CD4-positive, alpha-beta T cell treated with Interleukin-4 for 1 hour (primary cell): ENCODE measurements at places on chromosomes 16 and 17.

- no peak for DNase-seq
These were observed 147.0 kb upstream of the RBFOX1 start for GRCh38 chr16:7185689-7186088.

GRCh38 chr16:87543436-87544191, 50.8 kb upstream of the ZCCHC14 start:
- DNase-seq = no peak

DNA sequence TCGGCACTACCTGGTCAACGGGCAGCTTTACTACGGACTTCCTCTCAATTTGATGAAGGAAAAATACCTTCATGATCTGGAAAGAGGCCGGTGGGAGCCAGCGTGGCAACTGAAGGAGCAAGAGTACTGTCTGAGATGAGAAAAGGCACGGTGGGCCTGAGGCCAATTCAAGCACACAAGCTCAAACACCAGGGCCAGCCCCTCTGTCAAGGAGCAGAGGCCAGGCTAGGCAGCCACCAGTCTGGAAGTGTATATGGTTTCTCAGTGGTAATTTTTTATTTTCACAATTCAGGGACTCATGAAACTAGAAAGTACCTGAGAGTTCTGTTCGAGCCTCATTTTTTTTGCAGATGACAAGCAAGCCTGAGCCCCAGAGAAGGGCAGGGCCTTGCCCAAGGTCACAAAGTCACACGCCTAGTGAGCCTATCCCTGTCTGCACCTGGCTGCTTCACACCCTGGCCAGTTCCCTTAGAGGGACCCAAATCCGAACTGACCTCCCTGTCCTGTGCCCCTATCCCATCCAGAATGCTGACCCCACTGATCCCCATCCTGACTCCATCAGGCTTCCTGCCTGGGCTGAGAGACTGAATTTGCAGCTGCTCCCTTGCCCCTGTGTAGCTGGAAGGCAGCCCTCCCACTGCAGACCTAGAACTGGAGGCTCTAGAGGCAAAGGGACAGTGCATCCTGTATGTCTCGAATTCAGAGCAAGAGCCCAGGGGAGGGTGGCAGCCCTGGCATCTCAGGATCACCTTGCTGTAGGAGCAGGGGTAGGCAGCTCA, 4.8 kb upstream of the TBX2 start:
- no peak for DNase-seq

DNA sequence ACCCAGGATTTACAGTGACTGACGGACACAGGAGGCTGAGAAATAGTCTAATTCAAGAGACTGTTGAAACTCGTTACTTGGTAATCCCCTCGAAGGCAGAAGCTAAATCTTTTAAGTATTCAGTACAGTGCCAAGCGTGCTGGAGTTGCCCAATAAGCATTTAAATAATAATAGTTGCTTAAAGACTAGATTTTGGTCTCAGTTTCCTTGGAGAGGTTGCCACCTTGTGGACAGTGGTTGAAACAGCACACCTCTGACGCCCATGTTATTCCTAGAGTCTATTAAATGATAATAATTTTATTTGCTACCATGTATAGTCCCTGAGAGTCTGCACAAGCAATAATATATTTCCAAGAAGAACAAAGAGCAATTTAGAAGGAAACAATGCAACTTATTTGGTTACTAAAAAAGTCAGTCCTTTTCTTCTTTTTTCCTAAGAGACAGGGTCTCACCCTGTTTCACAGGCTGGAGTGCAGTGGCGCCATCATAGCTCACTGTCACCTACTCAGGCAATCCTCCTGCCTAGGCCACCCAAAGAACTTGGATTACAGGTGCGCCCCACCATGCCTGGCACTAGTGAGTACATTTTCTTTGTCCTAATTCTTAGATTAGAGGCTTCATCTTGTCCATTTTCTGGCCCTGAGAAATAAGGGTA, 138.0 kb upstream of the NUDT7 start:
- peak; percentile 27 for DNase-seq

GRCh38 chr17:30534298-30534697, 57.1 kb downstream of the GOSR1 start:
- no peak for DNase-seq

DNA sequence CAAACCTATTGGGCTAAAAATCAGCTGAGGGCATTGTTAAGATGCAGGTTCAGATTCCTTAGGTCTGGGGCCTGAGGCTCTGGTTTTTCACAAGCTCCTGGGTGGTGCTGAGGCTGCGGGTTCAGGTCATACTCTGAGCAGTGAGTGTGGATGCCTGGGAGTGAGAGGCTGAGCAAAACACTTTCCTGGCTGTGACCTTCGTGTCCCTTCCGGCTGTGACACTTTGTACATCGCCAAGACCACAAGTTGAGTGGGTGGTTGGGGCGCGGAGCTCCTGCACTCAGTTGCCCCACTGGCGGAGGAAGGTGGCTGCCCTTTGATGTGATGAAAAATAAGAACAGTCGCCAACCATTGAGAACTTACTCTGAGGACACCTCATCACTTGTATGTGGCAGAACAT, 24.8 kb downstream of the CCR7 start:
- DNase-seq = peak; percentile 41

DNA sequence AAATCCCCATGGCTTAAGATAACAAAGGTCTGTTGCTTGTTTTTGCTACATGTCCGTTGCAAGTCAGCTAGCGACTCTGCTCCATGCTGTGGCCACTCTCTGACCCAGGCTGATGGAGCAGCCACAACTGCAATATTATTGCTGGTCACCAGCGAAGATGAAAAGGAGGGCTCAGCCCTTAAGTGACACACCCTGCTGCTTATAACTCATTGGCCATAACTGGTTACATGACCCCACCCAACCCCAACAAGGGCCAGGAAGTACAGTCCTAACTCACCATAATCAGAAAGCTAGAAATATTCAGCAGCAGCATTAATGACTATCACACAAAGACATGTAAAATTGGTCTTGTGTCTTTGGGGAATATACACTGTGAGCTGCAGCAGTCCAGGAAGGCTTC, 224.3 kb downstream of the SOX9 start:
- DNase-seq = no peak

DNA sequence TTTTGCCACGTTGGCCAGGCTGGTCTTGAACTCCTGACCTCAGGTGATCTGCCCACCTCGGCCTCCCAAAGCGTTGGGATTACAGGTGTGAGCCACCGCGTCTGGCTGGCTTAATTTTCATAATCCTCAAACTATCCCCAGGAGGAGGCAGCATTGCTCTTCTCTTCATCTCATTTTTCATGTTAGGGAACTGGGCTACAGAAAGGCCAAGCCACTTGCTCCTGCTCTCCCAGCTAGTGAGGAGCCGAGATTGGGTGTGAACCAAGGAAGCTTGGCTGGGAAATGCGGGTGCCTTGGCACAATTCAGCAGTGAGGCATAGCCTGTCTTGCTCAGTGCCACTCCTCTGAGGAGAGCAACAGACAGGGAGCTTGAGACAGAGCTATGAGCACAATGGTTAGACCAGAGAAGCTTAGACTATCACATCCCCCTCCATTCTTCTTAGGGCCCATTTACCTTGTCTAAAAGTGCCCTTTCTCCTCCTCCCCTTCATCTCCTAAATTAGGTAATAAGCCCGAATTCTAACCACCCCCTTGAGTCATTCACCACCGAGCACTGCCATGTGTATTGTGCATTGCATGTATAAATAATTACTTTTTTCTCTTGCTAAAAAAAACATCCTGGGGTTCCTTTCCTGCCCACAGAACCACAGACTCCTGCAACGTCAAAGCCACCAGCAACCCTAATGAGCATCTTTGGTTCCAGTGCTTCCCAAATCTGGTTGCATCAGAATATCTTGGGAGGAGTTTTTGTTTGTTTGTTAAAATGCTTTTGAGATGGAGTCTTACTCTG, 20.0 kb upstream of the KIF19 start:
- no peak for DNase-seq

DNA sequence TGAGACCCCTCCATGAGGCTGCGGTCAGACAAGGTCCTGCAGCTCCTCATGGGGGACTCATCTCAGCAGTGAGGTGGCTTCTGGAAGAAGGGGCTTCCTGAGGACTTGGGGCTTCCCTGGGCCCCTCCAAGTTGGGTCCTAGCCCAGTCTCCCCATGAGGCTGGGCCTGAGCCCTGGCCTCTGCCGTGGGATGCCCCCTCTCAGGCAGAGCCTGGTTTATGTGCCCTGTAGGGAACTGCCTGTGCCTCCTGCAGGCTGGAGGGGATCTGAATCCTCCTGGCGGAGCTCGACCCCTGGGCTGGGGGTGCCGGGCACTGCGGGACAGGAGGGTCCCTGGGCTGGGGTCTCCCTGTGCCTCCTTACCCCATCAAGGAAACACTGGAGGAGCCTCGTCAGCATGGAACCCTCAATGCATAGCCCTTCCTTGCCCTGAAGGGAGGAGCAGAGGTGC, 45.8 kb downstream of the TNFRSF13B start:
- no peak for DNase-seq

- no peak for DNase-seq
These were observed 40.4 kb upstream of the PRKCB start for GRCh38 chr16:23795378-23795777.

GRCh38 chr17:33125552-33125950, 133.9 kb downstream of the SPACA3 start:
- no peak for DNase-seq

DNA sequence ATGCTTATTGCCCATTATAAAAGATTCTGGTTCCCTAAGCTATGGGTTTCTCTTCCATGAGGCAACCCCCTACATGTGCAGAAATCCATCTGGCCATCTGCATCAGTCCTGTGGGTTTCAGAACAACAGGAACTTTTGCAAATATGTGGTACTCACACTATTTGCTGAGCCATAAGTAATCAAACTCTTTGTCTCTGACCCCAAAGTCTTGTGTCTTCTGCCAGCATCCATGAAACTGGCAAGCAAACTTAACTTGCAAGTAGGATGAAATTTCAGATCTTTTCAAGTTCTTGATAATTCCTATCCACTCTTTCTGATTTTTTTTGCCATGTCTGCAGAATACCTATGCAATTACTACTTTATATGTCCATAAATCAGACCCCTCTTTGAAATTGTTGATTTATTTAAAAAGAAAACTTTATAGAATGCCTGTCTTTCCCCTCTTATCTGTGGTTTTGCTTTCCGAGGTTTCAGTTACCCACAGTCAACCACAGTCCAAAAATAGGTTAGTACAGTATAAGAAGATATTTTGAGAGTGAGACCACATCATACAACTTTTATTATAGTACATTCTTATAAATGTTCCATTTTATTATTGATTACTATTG, 158.4 kb upstream of the IRX3 start:
- DNase-seq = no peak

GRCh38 chr16:1980030-1980769, 1.1 kb downstream of the NOXO1 start:
- no peak for DNase-seq

- DNase-seq = no peak
These were observed 73.5 kb downstream of the CYLD start for GRCh38 chr16:50815382-50815781.

GRCh38 chr16:84905965-84906460, 86.2 kb downstream of the CRISPLD2 start:
- no peak for DNase-seq

DNA sequence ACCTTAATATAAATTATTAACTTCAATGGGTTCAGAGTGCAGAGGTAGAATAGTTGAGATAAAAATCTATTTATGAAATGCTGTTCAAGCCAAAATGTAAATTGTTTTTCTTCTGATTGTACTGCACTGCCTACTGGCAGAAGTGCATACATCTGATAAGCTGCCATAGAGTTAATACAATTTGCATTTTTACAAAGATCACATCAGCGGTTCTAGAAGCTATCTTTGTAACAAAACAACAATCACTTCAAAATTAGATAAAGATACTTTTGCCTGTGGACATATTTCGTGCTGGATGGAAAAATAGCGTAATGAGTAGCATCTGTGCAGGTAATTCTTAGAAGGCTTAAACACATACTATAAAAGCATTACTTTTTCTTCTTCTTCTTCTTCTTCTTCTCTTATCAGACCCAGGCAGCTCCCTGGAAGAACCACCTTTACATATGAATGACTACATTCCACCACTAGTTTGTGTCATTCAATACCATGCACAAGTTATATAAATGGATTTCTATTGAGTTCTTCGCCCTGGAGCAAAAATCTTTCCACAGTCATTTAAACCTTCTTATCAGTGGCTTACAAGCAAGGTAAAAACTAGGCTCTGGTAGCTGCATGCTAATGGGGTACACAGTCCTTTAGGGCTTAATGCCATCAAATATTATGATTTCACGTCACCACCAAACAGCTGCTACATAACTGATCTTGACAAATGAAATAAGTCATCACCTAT, 47.0 kb downstream of the SYNRG start:
- no peak for DNase-seq

GRCh38 chr16:75837264-75837663, 111.0 kb upstream of the CPHXL start:
- DNase-seq = no peak

GRCh38 chr16:8768692-8769091, 28.7 kb downstream of the TMEM186 start:
- no peak for DNase-seq

GRCh38 chr17:46001390-46002310, 2.6 kb downstream of the STH start:
- no peak for DNase-seq

DNA sequence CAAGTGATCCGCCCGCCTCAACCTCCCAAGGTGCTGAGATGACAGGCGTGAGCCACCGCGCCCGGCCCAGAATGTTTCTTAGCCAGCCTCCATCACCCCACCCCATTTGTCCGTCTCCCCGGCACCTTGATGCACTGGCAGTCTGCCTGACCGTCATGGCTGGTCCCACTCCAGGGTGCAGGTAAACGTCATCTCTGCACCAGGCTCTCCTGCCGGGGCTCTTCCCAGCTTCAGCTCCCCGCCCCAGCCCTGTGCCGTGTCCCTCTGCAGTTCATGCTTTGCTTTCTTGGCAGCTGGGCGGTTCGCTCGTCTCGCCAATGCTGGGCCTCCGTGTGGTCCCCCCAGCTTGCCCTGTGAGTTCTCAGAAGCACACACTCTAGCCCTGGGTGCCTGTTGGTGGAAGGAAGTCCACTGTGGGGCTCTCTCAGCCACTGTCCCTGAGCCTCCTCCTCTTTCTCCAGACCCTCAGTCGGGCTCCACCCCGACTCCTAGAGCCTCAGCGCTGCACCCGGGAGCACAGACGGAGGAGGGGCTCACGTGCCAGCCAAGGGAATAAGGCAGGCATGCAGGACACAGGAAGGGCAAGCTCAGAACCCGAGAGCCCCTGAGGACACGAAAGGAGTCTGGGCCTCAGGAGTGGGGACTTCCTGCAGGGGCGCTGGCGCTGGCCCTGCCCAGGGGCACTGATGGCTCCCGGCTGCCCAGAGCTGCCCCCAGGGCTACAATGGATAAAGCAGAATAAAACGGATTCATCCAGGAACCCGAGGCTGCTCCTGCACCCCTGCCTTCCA, 12.0 kb downstream of the HS3ST6 start:
- no peak for DNase-seq
